ENCODE measurements at places on chromosomes 16 and 17.

DNA sequence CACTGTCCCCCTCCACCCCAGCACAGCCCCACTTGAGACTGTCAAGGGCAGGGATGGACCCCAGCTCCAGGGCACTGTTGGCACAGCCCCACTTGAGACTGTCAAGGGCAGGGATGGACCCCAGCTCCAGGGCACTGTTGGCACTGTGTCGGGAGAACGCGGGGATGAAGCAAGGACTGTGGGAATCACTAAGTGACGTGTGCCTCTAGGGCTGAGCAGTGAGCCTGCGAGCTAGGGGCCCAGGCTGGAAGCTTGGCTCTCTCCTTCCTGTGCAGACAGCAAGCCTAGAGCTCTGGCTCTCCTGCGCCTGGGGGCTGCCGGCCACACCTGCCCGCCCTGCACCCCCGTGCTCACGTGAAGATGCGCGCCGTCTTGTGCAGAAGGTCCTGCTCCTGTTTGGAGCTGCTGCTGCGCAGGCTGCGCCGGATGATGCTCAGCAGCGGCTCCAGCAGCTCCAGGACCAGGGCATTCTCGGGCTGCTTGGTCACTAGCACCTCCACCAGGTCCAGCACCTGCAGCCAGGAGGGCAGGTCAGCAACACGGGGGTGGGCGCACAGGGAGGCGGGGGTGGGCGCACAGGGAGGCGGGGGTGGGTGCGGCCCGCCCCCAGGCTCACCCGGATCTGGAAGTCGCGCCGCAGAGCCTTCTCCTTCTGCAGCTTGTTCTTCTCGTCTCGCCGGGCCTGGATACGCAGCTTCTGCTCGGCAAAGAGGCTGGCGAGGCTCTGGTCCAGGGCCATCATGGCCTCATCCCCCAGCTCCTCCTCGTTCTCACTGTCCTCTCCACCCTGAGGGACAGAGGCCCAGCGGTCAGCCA lies 10.8 kb downstream of the MYBBP1A start:
- DNase-seq = no peak

DNA sequence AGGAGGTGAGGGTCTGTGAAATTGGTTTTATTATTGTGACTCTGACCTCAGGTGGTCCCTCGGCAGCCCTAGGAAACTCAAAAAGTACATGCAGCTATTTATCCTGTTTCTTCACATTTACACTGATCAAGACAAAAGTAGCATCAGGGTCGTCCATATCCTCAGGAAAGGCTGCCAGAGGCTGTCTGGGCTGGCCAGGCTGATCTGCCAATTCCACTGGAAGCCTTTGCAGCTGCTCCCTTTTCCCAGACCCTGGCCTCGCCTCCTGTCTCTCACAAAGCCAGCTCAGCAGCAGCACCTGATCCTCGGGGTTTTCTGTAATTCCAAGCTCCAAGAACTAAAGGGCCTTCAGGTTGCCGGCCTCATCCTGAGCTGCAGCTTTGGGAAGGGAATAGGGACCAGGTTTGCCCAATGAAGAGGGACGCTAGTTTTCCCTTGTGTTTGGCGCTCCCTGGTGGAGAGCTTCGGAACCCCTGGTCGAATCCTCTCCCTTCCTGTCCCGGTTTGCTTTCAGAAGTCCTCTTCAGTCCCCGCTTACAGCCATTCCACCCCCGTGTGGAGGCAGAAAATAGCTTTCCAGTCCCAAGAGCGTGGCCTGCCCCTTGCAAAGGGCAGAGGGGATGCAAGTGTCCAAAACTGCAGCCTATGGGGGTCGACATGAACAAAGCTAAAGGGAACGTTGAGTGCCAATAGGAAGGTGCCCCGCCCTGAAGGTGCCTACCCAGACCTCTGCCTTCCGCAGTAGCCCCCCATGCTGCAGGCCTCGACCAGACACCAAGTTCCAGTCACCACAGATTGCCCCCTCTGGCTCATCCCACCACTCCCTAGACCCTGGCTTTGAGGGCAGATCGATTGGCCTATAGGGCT lies 13.4 kb downstream of the MFSD6L start:
- DNase-seq = peak; percentile 56

DNA sequence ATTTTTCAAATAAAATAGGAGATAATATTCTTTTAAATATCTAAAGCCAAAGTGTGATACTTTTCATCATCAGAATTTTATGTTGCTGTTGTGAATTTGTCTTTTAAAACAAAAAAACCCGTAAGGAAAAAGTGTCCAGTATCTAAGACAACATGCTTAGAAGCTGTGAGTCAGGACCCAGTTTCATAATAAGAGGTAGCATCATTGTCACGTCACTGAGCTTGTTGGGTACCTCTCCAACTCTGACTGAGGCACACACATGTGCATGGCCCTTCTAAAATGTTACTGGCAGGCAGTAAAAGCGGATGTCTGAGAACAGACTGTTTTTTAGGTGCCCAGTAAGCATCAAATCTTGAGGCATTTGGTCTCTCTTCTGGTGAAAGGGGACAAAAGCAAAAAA lies 2.5 kb downstream of the CIAPIN1 start:
- no peak for DNase-seq

- no peak for DNase-seq
Measured at GRCh38 chr16:3243882-3244281, 8.9 kb upstream of the ZNF200 start.

DNA sequence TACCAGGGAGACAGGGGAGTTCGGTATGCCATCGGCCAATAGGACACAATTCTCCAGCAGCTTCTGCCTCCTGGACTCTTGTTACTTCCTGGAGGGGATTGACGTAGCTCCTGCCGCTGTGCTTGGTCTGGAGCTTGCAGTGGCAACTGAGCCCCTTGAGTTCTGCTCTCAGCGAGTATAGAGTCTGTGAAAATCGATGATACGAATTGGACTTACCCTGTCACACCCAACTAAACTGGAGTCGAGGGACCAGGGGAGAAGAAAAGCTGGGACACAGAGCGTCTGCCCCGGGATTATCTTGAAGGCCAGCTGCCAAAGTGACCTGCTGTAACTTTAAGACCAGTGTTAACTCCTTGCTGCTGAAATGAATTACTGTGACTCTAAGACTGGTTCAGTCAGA lies 22.2 kb downstream of the SEC14L1 start:
- no peak for DNase-seq

- DNase-seq = peak; percentile 15
Measured at GRCh38 chr16:85275533-85276249, 163.4 kb upstream of the CIBAR2 start.

DNA sequence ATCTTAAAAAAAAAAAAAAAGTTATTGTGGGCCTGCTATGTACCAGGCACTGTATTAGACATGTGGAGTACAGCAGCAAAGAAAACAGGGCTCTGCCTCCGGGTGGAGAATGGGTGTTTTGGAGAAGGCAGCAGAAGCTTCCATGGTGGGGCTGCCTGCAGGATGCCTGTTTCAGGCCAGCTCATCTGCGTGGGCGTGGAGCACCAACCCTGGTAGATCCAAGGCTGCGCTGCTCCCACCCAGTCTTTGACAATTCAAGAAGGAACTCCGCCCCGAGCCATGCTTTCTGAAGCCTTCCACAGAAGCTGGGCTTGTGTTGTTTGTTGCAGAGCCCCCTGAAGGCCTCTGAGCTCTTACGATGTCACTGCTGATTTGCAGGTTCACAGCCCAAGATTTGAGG lies 23.2 kb upstream of the CACNG1 start:
- DNase-seq = no peak

DNA sequence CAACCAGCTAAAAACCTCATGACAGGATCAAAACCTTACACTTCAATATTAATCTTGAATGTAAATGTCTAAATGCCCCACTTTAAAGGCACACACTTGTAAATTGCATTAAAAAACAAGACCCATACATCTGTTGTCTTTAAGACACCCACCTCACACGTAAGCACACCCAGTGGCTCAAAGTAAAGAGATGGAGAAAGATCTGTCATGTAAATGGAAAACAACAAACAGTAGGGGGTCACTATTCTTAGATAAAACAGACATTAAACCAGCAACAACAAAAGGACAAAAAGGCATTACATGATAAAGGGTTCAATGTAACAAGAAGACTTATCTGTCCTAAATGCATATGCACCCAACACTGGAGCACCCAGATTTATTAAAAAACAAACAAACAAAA lies 35.6 kb downstream of the SDR42E1 start:
- no peak for DNase-seq

GRCh38 chr16:31529108-31529936 lies 1.6 kb downstream of the AHSP start:
- no peak for DNase-seq

GRCh38 chr17:44197980-44198720 lies 1.5 kb downstream of the ATXN7L3 start:
- peak; percentile 45 for DNase-seq

DNA sequence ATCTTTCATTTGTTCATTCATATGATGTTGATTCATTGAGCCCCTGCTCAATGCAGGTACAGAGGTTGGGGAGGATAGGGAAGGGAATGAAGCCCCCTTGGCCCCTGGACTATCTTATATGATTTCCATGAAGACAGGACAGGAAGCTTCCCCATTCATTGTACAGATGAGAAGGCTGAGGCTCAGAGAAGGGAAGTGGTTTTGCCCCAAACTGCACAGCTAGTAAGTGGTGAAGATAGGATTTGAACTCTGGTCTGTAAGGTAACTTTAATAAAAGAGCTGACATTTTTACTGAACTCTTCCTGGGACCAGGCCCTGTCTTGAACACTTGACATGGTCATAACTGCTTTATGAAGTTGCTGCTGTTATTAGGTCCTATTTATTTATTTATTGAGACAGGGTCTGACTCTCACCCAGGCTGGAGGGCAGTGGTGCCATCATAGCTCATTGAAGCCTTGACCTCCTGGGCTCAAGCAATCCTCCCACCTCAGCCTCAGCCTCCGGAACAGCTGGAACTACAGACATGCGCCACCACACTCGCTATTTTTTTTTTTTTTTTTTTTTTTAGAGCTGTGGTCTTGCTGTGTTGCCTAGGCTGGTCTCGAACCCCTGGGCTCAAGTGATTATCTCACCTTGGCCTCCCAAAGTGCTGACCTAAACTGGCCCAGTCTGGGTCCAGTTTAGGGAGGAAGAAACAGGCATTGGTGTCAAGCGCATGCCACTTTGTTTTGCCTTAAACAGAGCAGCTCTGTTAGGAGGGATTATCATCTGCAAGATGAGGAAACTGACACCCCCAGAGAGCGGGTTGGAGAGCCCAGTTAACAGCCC lies 5.0 kb downstream of the CTF1 start:
- DNase-seq = no peak

- no peak for DNase-seq
Measured at GRCh38 chr17:78797691-78798585, 15.9 kb upstream of the CYTH1 start.

DNA sequence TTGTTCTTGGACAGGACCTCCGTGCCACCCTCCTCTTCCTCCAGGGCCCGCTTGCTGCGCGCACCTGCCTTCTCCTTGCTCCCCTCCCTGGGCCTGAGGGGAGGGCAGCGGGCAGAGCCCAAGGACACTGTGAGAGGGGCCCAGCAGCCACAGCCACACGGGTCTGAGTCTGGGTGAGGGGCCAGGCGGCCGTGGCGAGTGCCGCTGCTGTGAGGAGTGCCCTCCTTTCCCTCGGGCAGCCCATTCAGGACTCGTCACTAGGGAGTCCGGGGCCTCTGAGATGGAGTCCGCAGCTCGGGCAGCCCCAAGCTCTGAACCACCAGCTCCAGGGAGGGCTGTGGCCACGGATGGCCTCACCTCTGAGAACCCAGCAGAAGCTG lies 5.6 kb downstream of the DUS1L start:
- no peak for DNase-seq

- DNase-seq = no peak
Measured at GRCh38 chr16:1082952-1083675, 10.6 kb downstream of the SSTR5 start.

GRCh38 chr16:19044769-19045168 lies 22.6 kb upstream of the COQ7 start:
- DNase-seq = no peak

- no peak for DNase-seq
Measured at GRCh38 chr16:89170346-89171215, 967 bp upstream of the CDH15 start.

DNA sequence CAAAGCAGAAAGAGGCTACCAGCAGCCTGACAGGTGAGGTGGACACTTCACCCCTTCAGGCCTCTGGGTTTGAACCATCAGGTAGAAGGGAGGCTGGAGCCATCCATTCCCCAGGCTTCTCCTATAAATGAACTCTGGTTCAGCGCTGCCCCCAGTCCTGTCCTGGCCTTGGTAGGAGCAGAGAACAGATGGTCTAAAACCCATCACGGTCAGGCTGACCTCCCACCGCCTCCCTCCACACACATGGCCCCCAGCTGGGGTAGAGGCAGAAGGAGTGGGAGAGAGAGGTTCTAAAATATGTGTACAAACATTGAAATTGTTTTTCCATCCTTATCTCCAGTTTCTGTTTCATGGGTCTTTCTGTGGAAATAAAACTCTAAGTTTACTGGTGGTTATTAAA lies 59.7 kb upstream of the DNAJA2 start:
- no peak for DNase-seq

DNA sequence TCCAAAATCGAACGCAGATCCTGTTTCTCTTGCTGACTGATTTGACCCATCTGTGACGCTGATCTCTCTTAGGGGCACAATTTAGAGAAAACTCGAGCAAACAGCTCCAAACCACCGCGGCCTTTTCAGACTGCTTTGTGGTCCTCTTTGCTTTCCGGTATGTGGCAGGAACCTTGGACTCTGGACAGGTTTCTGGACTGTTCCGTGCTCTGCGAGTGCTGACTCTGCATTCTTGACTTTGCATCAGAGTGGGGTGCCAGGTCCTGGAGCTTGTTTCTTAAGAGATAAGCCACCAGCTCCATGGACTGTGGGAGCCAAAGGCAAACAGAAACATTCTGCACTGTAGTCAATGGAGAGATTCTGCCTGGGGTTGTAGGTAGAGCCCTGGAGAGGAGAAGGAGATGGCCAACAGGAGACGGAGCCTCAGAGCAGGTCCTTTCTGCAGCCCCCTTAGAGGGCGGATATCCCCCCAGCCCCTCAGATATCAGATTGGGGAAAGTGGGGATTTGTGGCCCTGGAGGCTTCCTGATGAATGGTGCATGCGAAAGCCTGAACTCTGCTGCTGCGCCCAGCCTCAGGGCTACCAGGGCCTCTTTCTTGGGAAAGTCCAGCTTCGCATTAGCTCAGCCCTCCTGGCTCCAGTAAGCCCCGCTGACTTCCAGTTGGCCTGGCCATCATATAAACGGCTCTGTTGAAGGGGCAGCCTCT lies 65.6 kb downstream of the WIPI1 start:
- no peak for DNase-seq

- no peak for DNase-seq
Measured at GRCh38 chr17:49439673-49440571, 25.2 kb upstream of the PHB1 start.
